Activated CD8-positive, alpha-beta T cell treated with anti-CD3 and anti-CD28 coated beads, Interleukin-2, amount 10 ng/mL, durations not matched to agents 7 days and 5 days (primary cell): ENCODE measurements at places on chromosomes 11 and 22.

DNA sequence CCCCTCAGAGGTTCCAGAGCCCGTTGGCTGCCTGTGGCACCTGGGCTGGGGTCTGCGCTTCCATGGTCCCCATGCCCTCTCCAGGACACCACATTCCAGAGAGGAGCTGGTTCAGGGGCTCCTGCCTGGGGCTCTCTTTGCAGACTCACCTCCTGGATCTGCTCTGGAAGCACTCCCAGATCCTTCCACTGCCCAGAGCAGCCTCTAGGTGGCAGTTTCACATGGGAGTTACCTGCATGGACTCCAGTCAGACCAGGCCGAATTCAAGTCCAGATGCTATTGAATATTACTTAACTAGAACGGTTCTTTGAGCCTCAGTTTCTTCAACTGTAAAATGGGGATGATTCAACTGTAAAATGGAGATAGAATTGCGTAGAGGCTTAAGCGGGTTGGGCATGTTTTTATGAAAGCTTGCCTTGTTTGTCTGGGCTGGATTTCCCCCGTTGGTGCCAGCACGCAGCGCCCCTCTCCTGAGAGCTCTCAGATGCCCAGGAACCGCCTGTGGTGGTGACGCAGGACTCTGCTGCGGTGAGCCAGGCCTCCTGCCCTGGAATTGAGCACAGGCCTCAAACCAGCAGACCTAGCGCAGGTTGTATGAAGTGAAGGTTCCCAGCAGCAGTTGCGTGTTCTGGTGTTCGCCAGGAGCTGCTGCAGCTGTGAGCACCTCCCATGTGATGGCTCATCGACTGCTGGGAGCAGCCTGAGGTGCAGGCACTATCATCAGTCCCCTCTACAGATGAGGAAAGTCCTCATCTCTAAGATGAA lies 44.2 kb downstream of the LMO1 start:
- peak; percentile 35 for DNase-seq

DNA sequence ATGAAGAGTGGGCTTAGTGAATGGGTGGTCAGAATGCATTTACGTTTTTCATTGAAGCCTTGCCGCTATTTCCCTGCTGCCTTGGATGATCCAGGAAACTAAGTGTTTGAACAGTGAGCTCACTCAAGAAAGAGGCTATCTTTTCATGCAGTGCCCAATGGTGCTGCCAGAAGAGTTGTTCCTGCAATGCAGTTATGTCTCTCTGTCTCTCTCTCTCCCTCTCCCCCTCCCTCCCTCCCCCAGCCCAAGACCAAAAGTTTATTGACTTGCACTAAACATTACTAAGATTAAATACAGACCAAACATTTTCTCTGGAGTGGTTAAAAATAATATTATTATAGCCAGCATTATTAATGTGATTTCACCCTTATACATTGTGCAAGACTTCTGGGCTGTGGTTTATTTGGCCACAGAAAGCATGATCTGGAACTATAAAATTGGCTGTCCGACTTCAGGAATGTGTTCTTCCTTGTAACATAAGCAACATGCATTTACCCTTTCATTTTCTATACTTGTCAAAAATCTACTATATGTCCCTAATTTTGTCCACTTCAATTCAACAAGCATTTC lies 6.6 kb upstream of the FUT4 start:
- no peak for DNase-seq

DNA sequence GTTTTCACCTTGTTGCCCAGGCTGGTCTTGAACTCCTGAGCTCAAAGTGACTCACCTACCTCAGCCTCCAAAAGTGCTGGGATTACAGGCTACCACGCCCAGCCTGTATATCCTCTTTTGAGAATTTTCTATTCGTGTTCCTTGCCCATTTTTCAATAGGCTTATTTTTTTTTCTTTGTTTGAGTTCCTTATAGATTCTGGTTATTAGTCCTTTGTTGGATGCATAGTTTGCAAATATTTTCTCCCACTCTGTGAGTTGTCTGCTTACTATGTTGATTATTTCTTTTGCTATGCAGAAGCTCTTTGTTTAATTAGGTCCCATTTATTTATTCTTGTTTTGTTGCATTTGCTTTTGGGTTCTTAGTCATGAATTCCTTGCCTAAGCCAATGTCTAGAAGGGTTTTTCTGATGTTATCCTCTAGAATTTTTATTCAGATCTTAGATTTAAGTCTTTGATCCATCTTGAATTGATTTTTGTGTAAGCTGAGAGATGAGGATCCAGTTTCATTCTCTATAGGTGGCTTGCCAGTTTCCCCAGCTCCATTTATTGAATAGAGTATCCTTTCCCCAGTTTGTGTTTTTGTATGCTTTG lies 17.7 kb upstream of the ZBED5 start:
- no peak for DNase-seq

- no peak for DNase-seq
These were observed 17.2 kb downstream of the LINC01488 start for GRCh38 chr11:69498614-69499175.

- no peak for DNase-seq
These were observed at the start of gene GRAMD4 for GRCh38 chr22:46619830-46620501. GRAMD4 (plus strand) TSS chr22:46620386; CDS start chr22:46626800, 6,414 bp downstream.

DNA sequence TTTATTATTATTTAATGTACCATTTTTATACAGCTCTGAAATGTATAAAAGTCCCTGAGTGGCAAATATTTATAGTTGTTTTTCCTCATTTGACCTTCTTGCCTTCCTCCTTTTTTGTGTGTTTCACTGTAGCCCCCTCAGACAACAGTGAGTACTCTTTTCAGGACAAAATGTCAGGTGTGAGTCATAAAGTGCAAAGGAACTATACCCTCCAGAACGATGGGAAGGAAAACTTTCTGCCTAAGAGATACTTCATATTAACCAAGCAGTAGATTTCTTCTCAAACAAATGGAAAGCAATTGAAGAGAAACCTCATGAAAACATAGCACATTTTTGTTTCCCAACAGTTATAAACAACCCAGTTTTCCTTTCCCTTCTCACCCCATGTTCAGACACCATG lies 16.1 kb upstream of the MS4A7 start:
- no peak for DNase-seq

- no peak for DNase-seq
These were observed 9.2 kb downstream of the MMP20 start for GRCh38 chr11:102615894-102616432.

- DNase-seq: no peak
These were observed 36.6 kb downstream of the SLC25A17 start for GRCh38 chr22:40782521-40782920.

DNA sequence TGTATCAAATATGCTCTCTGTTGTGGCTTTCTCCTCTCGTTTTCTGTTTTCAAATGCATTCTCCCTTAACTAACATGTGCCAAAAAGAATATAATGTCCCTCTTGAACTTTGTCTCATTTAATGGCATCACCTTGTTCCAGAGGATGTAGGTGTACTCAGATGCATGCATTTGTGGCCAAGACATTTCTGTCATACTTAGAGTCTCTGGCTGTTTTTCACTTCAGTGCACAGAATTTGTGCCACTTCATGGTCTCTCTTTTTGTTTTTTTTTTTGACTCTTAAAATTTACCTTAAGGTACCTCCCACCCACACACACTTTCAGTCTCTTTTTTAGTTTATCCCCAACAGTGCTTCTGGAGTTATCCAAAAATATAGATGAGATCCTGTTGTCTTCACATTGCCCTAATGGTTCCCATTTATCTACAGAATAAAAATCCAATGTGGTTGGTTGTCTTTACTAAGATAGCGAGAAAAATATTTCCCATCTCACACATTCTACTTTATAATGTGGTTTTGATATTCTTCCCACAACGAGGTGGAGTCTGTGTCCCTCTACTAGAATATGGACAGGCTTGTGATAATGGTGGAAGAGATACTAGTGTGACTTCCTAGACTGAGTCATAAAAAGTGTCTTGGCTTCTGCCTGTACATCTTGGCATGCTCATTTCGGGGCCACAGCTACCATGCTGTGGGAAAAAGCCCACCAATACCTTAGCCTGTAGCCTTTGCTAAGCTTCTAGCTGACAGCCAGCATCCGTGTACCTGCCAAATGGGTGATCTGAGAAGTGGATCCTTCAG lies 125.8 kb downstream of the DDX10 start:
- DNase-seq: no peak

GRCh38 chr11:70025308-70025707 lies 52.8 kb upstream of the ANO1 start:
- no peak for DNase-seq

- no peak for DNase-seq
These were observed 15.4 kb downstream of the ARHGEF17 start for GRCh38 chr11:73323464-73323863.

DNA sequence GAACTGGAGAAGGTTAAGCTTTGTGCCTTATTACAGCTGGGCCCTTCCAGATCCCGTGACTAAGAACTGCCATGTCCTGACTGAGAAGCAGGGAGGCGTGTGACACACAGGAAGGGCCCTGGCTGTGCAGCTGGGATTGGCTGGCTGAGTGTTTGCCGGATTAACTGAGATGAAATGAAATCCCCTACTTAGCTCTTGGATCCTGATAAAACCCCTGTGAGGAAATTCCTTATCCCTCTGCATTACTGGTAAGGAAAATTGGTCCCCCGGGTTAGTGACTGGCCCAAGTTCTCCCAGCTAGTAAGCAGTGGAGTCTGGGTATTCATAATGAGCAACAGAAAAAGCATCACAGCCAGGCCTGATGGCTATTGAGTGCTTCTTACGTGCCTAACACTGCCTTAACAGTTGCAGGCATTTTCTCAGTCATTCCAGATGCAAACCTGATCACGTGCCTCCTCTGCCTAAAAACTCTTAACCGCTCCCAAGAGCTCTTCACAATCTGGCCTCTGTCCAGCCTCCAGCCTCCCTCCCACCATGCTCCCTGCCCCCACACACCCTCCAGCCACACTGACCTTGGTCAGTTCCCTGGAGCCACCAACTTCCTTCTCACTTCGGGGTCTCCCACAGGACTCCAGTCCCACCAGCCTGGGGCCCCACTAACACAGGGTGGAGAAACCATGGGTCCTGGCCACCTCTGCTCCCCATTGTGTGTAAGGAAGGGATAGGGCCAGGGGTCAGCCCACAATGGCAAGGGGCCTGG lies 37.8 kb downstream of the ARRB1 start:
- no peak for DNase-seq

- DNase-seq: no peak
These were observed 2.1 kb downstream of the HBB start for GRCh38 chr11:5224538-5225479.

GRCh38 chr11:17506314-17506713 lies 29.7 kb upstream of the ABCC8 start:
- no peak for DNase-seq

DNA sequence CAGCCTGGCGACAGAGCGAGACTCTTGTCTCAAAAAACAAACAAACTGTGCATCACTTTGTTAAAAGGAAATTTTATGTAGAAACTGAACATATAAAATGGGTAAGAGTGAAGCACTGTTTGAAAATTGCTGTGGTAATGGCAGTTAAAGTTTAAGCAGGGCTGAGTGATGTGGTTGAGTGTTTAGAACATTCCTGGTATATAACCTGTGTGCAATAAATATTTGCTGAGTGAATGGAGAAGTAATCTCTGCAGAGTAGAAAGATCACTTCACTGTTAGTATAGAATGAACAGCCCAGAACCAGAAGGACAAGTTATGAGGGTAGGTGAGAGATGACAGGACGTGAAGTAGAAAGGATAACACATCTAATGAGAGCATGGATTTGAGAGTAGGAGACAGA lies 27.3 kb downstream of the CECR2 start:
- DNase-seq: no peak

DNA sequence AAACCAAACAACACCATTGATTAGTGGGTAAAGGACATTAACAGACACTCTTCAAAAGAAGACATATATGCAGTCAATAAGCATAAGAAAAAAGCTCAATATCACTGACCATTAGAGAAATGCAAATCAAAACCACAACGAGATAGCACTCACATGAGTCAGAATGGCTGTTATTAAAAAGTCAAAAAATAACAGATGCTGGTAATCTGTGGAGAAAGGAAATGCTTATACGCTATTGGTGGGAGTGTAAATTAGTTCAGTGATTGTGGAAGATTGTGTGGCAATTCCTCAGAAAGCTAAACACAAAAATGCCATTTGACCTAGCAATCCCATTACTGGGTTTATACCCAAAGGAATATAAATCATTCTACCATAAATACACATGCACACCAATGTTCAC lies 182.6 kb downstream of the TRPC6 start:
- DNase-seq: no peak

DNA sequence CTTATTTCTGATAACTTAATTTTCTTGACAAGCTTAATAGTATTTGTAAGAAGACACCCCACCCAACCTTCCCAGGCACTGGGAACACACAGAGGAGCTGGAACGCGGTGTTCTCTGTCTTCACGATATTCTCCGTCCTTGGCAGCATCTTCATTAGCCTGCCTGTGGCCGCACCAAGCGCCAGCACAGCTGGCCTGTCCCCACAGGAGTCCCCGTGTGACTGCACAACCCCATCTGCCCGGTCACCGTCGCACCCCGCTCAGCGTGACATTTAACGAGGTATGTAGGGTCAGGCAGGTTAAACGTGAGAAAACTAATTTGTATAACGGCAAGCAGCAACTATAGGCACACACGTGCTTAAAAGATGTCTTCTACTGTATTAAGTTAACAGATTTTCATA lies 293.3 kb downstream of the BRD1 start:
- no peak for DNase-seq

DNA sequence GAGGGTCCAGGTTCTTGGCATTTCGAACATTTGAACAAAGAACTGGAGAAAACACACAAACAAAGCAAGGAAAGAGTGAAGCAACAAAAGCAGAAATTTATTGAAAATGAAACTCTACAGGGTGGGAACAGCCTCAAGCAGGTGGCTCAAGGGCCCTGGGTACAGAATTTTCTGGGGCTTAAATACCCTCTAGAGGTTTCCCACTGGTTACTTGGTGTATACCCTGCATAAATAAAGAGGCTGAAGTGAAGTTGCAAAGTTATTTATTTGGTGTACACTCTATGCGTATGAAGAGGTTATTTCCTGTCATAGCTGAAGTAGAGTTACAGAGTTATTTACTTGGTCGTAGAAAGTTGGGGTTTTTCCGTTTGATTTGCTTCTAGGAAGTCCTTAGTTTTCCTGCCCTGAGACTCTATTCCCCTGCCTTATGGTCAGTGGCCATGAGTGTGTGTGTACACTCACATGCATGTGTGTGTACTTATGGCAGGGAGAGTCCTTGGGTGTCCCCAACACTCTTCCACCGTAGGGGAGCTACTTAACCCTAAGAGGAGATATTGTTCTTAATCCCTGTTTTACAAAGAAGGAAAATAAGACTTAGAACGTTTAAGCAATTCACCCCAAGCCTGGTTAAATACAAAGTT lies 5.6 kb upstream of the SMCO4 start:
- DNase-seq: no peak

- no peak for DNase-seq
These were observed 119.8 kb downstream of the CSTPP1 start for GRCh38 chr11:47056261-47056915.

- DNase-seq: no peak
These were observed 55.3 kb upstream of the PRR5 start for GRCh38 chr22:44646668-44647067.

GRCh38 chr22:37062376-37062675 lies 10.8 kb downstream of the KCTD17 start:
- DNase-seq: no peak

GRCh38 chr22:40955571-40955970 lies 4.4 kb downstream of the RBX1 start:
- DNase-seq: no peak

- no peak for DNase-seq
These were observed 281.7 kb downstream of the ST3GAL4 start for GRCh38 chr11:126636911-126637794.
